HFF-Myc (cell line): ENCODE measurements at places on chromosomes 3 and 15.

GRCh38 chr3:132352556-132353143, 35.4 kb downstream of the ACP3 start:
- peak; percentile 65 for DNase-seq

- DNase-seq: peak; percentile 36
Measured at GRCh38 chr3:151402349-151402748, 17.8 kb upstream of the P2RY12 start.

DNA sequence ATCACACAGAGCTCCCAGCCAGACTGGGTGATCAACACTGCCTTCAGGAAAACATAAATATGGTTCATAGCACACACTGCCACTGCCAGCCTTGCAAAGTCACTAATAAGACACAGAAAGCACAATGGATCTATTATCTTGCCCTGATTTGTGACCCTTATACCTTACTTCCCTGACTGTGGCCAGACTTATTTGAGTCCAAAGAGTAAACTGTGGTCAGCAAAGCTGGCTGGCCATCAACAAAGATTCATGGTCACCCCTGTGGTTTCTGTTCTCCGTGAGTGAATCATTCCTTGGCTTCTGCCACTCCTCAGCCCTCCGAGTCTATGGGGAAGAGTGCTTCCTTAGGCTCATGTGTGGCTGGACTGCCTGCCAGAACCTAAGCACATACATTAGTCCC, 437.7 kb downstream of the RAP2B start:
- DNase-seq: peak; percentile 49

DNA sequence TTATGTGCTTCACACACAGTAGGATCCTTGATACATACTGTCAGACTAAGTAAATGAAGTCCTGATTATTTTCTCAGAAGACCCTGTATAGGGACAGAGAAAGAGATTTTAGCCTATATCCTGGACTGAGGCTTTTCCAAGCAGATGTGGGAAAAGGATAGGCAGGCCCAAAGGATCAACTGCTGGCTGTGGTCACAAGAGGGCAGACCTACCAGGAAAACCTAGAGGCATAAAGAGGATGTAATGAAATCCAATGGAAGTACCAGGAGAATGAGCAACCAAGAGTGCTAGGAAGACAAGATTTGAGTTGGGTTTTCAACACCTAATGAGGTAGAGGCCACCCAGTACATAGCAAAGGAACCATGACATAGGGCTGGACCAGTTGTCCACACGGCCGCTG, 23.1 kb downstream of the DCLK3 start:
- no peak for DNase-seq

DNA sequence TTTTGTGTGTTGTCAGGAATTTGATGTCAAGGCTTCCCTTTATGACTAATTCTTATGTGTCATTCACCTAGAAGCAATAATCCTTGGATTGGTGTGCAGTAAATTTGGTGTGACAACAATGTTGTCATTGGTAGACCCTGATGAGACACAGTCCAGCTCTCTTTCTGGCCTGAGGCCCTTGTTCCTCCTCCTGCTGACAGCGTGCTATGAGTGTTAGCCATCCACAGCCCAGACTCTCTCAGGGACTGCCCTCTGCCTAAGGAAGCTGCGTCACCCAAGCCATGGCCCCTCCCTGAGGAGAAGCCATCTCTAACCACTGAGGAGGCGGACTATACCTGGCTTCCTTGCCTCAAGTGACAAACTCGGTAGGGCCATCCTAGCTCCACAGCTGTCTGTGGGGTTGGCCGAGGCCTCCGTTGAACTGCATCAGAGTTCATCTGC, 13.3 kb upstream of the TM4SF1 start:
- no peak for DNase-seq

DNA sequence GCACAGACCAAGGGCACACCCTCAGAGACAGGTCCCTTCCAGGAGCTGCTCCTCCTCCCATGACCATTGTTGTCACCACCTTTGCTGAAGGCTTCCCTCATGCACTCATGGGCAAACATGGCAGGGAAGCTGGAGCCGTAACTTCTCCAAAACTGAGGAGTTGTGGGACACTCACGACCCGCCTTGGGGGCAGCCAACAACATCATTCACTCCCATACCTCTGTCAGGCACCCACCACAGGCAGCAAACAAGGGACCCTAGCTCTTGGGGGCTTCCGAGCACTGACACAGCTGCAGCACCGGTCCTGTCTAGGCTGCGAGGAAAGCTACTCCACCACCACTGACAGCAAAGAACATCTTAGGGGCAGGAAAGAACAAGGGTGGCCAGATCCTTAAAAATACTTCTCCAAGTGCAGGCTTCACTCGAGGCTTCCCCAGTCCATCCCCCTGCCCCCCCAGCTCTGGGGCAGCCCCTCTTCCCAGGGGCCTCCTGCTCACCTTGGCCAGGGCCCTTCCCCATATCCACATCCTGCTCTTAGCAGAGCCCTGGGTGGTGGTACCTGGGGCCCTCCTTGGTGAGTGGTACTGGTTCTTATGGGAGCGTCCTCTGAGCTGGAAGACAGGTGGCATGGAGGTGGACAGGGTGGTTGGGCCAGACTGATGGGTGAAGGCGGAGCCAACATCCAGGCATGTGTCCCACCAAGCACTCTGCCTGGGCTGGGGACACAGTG, 28.0 kb upstream of the DUSP7 start:
- no peak for DNase-seq

DNA sequence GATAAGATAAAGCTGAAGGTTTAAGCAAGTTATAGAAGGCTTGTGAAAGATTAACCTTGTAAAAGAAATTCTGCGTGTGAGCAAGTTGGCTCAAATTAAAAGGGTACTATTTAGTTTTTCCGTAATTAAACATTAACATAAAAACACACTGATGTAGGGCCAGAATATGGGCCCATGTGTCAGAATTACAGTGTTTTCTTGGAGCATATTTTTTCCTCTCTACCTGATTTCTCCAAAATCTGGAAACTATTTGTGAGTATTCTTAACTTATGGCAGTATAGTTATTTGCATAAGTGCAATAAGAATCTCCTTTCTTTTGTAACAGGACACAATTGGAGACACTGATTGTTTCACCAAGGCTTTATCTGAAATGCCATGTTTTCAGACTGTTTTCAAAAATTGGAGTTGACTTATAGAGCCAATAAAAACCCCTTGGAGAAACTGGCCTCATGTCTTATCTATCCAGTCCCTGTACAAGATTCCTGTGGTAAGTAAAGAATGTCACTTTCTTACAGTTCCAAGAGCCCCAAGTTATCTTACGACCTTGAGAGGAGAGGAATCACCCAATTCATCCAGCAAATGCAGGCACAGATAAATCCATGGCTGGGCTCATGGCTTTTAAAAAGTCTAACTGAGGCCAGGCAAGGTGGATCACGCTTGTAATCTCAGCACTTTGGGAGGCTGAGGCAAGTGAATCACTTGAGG, 47.8 kb upstream of the P2RY1 start:
- no peak for DNase-seq

DNA sequence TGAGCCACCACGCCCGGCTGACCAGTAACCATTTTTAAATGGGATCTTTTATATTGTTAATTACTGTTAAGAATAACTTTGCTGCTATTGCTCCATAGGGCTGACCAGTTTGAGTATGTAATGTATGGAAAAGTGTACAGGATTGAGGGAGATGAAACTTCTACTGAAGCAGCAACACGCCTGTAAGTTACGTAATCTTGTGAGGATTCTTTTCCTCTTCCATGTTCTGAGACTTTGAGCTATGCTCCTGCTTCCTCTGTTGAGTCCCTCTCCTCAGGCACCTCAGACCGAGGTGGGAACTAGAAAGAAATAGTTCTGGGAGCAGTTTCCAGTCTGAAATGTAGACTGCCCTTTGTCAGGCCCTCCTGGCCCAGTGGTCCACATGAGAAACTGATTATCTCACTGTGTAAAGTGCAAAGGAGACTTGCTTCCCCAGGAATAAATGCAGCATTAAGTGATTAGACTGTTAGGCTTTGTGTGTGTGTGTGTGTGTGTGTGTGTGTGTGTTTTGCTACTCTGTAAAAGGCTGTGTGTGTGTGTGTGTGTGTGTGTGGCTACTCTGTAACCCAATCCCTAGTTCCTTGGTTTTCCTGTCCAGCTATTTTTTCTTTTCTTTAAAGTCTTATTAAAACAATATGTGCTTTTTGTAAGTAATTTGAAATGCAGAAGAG, 5.2 kb downstream of the POLR2H start:
- DNase-seq: peak; percentile 73

GRCh38 chr3:178275793-178276192, 260.4 kb upstream of the KCNMB2 start:
- DNase-seq: no peak

GRCh38 chr3:145118303-145118702, 1042.7 kb downstream of the PLOD2 start:
- DNase-seq: no peak

- DNase-seq: no peak
Measured at GRCh38 chr3:190642016-190642415, 128.1 kb downstream of the IL1RAP start.
